ENCODE measurements at places on chromosomes 3 and 15.
A peak's percentile ranks its signal among the peaks of the same experiment; 100 is the strongest.

- no peak for DNase-seq
Observed at GRCh38 chr3:112341386-112341785, 8.4 kb downstream of the CD200 start.

DNA sequence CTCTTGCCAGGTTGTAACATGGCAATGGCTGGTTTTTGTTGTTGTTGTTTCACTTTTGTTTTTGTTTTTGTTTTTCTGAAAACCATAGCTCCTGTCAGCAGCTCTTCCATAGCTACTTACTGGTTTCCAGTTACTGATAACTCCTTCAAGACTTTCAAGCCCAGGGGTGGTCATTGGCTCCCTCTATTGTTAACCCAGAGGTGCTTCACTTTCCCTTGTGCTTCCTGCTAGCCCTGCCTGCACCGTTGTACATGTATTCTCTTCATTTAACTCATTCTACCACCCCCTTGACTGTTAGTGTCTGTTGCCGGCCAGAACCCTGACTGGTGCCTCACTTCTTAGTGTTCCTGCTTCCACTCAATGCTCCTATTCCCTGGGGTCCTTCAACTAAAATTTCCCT is 4.2 kb upstream of the TRAT1 start:
- DNase-seq: peak; percentile 84

GRCh38 chr3:127751782-127752181 is 70.5 kb downstream of the MGLL start:
- no peak for DNase-seq

DNA sequence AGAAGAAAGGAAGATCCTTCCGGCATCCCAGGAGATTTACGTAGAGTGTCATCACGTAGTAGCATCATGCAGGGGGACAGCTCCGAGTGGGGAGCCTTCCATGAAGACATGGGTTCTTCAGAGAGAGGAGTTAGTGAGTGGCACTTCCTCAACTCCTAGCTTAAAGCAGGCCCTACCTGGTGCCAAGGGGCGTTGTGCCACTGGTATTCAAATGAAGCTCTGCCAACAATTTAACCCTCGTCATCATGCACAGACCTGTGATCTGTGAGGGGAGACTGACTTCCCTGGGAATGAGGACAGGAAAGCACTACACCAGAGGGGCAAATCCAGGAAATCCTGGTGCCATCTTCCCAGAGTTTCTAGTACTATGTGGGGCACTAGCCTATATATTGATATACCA is 59.0 kb downstream of the TMEM266 start:
- no peak for DNase-seq

GRCh38 chr3:35894735-35895134 is 255.4 kb downstream of the ARPP21 start:
- DNase-seq: no peak

GRCh38 chr15:48177383-48177765 is 721 bp downstream of the MYEF2 start:
- peak; percentile 33 for DNase-seq

GRCh38 chr3:69199942-69200341 is 77.5 kb upstream of the LMOD3 start:
- peak; percentile 20 for DNase-seq

DNA sequence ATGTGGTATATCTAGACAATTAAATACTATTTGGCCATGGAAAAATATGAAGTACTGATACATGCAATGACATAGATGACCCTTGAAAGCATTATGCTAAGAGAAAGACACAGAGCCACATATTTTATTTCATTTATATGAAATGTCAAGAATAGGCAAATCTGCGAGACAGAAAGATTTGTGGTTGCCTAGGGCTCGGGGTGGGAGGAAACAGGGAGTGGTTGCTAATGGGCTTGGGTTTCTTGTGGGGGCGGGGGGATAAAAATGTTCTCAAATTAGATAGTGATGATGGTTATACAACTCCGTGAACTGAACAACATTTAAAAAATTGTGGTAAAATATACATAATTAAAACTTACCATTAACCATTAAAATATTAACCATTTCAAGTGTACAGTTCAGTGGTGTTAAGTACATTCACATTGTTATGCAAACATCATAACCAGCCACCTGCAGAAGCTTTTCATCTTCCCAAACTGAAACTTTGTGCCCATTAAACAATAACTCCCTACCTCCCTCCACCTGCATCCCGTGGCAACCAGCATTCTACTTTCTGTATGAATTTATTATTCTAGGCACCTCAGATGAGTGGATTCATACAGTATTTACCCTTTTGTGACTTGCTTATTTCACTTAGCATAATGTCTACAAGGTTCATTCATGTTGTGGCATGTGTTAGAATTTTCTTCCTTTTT is 24.3 kb upstream of the ANP32A start:
- no peak for DNase-seq

DNA sequence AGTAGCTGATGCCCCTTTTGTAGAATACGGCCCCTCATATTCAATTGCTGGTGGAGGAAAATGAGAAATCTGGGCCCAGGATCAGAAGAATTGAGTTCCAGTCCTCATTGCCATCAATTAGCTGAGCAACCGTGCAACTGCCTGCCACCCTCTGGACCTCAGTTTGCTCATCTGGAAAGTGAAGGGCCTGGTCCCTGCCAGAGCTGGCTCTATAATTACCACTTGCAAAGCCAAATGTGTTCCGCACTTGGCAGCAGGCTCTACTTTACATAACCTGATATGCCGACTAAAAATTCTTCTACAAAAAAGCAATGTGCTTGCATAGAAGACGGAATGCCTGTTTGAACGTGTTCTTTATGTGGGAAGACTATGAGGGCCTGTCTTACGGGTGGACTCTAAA is 8.6 kb upstream of the ITGB5 start:
- DNase-seq: no peak

Data from CD4-positive, alpha-beta T cell treated with Interleukin-4 for 4 hours (primary cell).